ENCODE measurements at places on chromosomes 2 and 18.

DNA sequence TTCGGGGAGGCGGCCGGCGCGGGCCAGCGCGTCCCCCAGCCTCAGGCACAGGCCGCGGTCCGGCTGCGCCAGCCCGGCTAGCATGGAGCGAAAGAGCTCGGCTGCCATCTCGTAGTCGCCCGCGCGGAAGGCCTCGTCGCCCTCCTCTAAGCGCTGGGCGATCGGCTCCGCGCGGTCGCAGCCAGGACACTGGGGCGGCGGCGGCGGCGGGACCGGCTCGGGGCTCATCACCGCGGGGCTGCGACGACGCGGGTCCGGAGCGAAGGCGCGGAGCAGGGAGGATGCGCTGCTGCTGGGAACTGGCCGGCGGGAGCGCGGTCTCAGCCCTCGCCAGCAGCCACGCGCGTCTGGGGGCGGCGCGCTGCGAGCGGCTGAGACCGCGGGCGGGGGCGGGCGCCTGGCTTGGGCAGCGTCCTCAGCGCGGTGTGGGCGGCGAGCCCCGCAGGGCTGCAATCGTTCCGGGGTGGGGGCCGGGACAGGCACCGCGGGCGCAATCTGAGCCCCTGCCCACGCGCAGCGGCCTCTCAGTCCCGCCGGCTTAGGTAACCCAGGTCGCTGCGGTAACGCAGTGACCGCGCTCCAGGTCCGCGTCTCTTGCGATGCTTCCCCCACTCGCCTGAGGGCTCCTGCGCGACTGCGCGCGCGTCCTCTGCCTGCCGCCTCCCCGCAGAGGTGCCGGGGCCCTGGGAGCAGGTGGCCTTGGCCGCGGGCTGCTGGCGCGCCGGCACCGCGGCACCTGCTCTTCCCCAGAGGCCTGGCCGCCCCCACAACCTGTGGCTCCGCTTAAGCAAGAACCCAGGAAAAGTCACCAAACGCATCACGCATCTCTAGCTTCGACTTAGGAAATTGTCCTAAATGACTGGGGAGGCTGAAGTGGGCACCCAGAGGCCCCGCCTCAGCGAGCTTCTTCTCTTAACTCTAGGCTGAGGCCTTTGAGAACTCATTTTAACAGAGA is at the start of gene LONRF2:
Gene LONRF2, minus strand, starts transcription at position 636 of the 955 bp plus-strand sequence. Its CDS starts 408 bp downstream, at position 228.
- H3K4me1 ChIP-seq = no peaks in the 10 kb centered on the region
- no peaks in the 10 kb centered on the region for H3K36me3 ChIP-seq
- H3K4me3 ChIP-seq = no peak within 1 kb of the TSS
- no peak for DNase-seq

DNA sequence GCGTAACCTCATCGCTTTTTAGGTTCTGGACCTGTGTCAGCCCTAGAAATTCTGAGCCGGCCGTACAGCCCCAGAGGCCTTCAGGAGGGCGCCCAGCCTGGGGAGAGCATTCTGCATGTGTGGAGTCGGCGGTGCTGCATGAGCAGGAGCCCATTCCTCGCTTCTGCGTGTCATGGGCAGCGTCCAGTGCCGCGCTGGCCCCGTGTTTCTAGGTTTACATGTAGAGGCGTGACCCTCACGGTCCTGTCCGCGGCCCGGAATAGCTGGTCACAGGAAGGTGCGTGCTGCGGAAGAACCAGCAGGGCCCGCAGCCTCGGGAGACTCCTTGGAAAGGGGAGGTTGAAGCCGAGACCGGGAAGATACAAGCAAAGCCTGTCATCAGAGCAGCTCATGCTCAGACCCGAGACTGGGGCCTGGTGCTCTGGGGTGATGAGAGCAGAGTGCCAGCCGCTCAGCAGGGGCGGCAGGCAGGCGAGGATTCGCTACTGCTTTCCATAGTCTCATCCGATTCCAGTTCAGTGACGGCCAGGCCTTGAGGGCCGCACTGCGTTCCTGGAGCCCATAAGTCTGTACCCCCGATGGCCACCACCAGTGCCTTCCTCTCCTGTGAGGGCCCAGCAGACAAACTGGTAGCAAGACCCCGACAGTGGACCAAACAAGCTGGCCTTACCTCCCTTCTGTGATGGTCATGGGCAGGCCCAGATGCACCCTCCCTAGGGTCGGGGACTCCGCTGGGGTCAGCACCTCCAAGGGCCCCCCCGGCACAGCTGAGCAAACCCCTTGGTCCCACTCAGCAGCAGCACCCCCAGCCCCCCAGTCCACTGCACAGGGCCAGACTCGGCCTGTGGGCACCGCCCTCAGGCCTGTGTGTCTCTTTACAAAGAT is 15.6 kb upstream of the NFATC1 start:
- H3K4me3 ChIP-seq = no peak overlapping the region
- no peak for DNase-seq
- H3K4me1 ChIP-seq = no peaks in the 10 kb centered on the region
- peaks cover 31% of the 10 kb centered on the region for H3K36me3 ChIP-seq
- H3K27me3 ChIP-seq = no peaks in the 10 kb centered on the region

DNA sequence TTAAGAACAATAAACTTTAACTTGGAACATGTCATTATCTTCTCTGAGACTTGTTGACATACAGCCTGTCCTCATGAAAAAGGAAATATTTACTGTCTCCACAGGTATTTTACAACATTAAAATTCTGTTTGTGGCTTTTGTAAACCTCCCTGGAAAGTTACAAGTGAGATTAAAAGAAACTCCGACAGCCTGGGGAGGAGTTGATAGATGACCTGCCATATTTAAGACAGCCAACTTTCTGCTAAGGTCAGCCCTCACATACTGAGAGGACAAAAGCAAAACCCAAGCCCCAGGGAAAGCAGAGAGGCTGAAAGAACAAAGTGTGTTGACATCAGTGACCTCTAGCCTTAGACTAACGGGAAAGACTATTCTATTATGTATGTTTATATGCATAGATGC is 350.2 kb downstream of the RIT2 start:
- H3K36me3 ChIP-seq = no peaks in the 10 kb centered on the region
- no peak overlapping the region for H3K4me3 ChIP-seq
- no peak for DNase-seq
- H3K4me1 ChIP-seq = no peaks in the 10 kb centered on the region
- no peak overlapping the region for H3K27ac ChIP-seq

DNA sequence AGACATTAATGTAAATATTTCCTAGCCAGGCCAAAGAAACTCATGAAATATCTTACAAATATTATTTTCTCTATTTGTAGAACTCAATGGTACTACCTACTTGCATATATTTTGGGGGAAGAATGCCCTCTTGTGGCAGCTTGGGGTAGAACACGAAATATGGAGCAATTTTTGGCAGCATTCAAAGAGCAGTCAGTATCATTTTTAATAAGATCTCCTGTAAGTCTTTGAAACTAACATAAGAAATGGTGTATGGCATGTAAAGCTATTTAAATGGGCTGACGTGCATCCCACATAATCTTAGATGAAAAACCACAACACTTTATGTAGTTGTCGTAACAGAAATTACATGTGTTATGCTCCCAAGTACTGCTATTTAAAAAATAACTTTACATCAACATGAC is 62.3 kb upstream of the CCDC195 start:
- no peak overlapping the region for H3K27ac ChIP-seq
- no peak overlapping the region for H3K4me3 ChIP-seq
- peaks cover 24% of the 10 kb centered on the region for H3K36me3 ChIP-seq
- H3K27me3 ChIP-seq = no peaks in the 10 kb centered on the region
- DNase-seq = peak; percentile 68

- H3K4me1 ChIP-seq = no peaks in the 10 kb centered on the region
- H3K36me3 ChIP-seq = no peaks in the 10 kb centered on the region
- no peak for DNase-seq
Measured at GRCh38 chr18:13305301-13305700, 86.7 kb downstream of the LDLRAD4 start.

DNA sequence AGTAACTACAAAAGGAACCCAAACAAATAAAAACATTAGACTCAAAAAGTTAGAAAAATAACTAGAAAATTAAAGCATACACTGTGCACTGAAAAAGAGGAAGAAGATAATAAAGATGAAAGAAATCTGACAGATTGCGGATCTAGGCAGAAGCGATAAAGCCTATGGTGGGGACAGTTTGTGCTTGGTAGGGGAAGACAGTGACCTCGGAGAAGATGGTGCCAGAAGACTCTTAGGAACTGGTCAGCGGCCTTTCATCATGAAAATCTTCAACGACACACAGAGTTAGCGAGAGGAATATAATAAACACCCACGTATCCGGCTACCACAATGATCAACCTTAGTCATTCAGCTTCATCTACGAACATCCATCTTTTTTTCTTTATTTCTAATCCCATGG is 180.5 kb downstream of the HDAC4 start:
- H3K27me3 ChIP-seq = no peaks in the 10 kb centered on the region
- peaks cover 49% of the 10 kb centered on the region for H3K36me3 ChIP-seq
- H3K4me1 ChIP-seq = peaks cover 32% of the 10 kb centered on the region

- H3K4me1 ChIP-seq = no peaks in the 10 kb centered on the region
- no peak for DNase-seq
- H3K27ac ChIP-seq = no peak overlapping the region
- no peaks in the 10 kb centered on the region for H3K36me3 ChIP-seq
- no peak overlapping the region for H3K4me3 ChIP-seq
Measured at GRCh38 chr18:34222307-34223163, 2.2 kb downstream of the NOL4 start.
